ENCODE measurements at places on chromosomes 3 and 15. TPM values are rescaled to one million over a fixed set of nuclear protein-coding genes. Genes with fewer than 3 reads are reported as not detected.

ARPIN gene
- total RNA-seq, result not detected

FES gene
- 55.7 TPM for total RNA-seq

PPP2R3A gene
- total RNA-seq, result not detected

GOLGA8Q gene
- 6.2 TPM for total RNA-seq

PPIB gene
- total RNA-seq, result 308 TPM

KY gene
- not detected for total RNA-seq

GRCh38 chr3:139226731-139227130, 117.1 kb upstream of the MRPS22 start:
- H3K36me3 ChIP-seq, result no peaks in the 10 kb centered on the region
- DNase-seq, result no peak
- H3K27ac ChIP-seq, result no peak overlapping the region
- no peak overlapping the region for H3K4me3 ChIP-seq

GRCh38 chr3:122679085-122679881, 1.4 kb upstream of the PARP14 start:
- DNase-seq, result peak; percentile 92
- peaks cover 33% of the 10 kb centered on the region for H3K36me3 ChIP-seq
- peaks cover 48% of the 10 kb centered on the region for H3K4me1 ChIP-seq
- peak overlapping the region; percentile 96 for H3K4me3 ChIP-seq

DNA sequence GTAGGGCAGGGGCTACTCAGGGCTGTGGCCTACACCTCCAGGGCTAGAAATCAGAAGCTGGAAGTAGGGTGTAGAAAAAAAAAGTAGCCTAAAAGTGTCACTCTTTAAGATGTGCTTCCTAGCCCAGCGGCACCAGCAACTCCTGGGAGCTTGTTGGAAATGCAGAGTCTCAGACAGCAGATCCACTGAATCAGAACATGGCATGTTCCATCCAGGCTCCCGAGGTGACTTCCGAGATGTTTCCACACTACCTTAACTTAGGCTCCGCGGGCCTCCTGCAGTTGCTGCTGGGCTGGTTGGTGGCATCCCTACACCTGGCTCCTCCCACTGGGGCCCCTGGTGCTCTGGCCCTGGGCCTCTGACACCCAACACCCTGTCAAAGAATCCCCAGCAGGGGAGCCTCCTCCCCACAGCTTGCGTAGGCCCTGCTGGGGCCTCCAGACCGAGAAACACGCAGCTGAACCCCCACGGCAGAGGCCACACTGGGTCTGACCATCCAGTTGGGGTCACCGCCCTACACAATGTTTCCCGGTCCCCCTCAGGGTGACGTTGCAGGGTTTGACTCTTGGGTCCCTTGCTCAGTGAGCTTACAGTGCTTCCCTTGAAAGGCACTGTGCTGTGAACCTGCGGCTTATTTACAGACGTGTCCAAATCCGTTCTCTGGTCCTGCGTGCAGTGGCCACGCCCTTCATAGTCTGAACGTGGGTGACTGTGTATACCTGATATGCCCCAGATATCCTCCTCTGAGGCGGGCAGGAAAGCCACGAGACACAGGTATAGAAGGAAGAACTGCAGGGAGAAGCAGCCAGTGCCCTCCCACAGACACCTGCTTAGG, 46.5 kb downstream of the FAM174B start:
- no peak overlapping the region for H3K4me3 ChIP-seq
- H3K27ac ChIP-seq, result no peak overlapping the region
- no peaks in the 10 kb centered on the region for H3K36me3 ChIP-seq

DNA sequence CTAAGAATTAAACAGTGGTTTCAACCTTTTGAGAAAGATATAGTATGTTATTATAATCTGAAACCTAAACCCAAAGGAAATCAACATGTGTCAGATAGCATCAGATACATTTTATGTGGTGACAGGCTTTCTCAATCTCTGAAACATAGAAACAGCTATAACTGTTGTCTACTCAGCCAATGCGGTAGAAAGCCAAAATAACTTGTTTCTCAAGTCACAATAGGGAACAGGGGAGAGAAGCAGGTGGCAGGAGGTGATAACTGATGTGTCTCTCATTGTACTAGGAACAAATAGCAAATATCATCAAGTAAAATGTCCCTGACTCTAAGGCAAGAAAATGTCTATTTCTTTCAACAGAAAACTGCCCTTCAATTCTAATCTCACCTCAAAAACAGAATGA, 38.6 kb downstream of the DENND6A start:
- H3K4me3 ChIP-seq, result no peak overlapping the region
- DNase-seq, result no peak
- H3K36me3 ChIP-seq, result peaks cover 54% of the 10 kb centered on the region
- H3K27ac ChIP-seq, result no peak overlapping the region

- H3K27ac ChIP-seq, result no peak overlapping the region
- DNase-seq, result no peak
- peaks cover 2% of the 10 kb centered on the region for H3K4me1 ChIP-seq
Measured at GRCh38 chr3:72810659-72811434, 37.4 kb downstream of the SHQ1 start.

- H3K27ac ChIP-seq, result no peak overlapping the region
- no peaks in the 10 kb centered on the region for H3K27me3 ChIP-seq
- DNase-seq, result no peak
- no peak overlapping the region for H3K4me3 ChIP-seq
- no peaks in the 10 kb centered on the region for H3K4me1 ChIP-seq
Measured at GRCh38 chr3:35857004-35857403, 217.7 kb downstream of the ARPP21 start.

DNA sequence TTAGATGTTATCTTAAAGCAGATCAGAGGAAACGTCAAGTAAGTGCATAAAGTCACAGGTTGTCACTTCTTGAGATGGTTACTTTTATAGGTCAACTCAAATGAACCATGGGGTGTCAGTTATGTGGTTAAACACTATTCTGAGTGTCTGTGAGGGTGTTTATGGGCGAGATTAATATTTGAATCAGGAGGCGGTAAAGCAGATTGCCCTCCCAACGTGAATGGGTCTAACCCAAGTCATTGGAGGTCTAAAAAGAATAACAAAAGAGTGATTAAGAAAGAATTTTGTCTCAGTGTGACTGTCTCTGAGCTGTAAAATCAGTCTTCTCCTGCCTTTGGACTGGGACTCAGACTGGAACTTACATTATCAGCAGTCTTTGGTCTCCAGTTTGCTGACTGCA, 977.5 kb downstream of the NAALADL2 start:
- H3K36me3 ChIP-seq, result no peaks in the 10 kb centered on the region
- H3K4me1 ChIP-seq, result no peaks in the 10 kb centered on the region
- no peak overlapping the region for H3K4me3 ChIP-seq
- no peak for DNase-seq
- no peak overlapping the region for H3K27ac ChIP-seq

DNA sequence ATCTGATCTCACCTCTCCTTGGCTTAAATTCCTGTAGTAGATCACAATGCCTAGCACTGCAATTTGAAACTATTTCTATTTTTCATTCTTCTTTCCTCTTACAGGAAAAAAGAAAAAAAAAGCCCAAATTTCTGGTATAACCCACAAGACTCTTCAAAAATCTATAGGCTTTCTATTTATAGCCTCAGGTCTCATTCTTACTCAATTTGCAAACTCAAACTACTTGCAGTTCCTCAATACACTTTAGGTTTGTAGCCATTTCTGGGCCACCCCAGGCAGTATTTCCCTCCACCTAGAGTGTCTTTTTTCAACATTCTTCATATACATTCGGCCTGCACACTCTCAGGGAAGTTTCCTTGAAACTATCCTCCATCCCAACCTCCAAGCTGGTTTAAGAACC, 169.0 kb downstream of the TBC1D5 start:
- H3K27me3 ChIP-seq, result no peaks in the 10 kb centered on the region
- DNase-seq, result no peak
- H3K27ac ChIP-seq, result no peak overlapping the region
- H3K4me3 ChIP-seq, result no peak overlapping the region
- H3K36me3 ChIP-seq, result peaks cover 2% of the 10 kb centered on the region
- H3K4me1 ChIP-seq, result peaks cover 13% of the 10 kb centered on the region

DNA sequence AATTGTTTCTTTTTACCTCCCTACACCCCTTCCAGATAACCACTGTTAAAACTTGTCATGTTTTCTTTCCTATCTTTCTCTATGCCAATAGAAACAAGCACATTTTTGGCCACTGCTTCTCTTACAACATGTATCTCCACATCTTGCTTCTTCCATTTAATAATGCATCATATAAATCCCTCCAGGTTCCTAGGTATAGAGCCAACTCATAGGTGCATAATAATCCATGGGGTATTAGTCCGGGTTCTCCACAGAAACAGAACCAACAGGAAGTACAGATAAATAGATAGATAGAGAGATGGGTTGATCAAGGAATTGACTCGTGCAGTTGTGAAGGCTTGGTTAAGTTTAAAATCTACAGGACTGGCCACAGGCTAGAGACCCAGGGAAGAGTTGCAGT, 41.5 kb upstream of the PSMD6 start:
- no peak for DNase-seq
- H3K27ac ChIP-seq, result no peak overlapping the region
- no peaks in the 10 kb centered on the region for H3K4me1 ChIP-seq
- no peaks in the 10 kb centered on the region for H3K36me3 ChIP-seq
- no peak overlapping the region for H3K4me3 ChIP-seq

DNA sequence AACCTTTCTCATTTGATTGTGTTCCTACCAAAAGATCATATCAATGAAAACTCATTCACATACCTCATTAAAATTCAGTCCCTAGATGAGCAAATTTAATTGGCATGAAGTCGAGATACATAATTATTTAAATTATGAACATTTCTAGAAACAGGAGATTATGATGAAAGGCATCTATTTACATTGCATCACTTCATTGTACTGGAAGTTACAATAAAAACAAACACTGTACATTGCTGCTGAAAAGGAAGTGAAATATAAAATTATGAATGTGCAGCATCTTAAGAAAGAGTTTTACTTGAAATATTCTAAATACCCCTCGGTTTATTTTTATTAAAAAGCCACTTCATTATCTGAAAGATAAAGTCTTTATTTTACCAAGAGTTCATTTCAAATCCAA, 163.4 kb upstream of the ZNF385D start:
- no peak for DNase-seq
- H3K4me3 ChIP-seq, result no peak overlapping the region
- H3K4me1 ChIP-seq, result no peaks in the 10 kb centered on the region
- H3K27me3 ChIP-seq, result no peaks in the 10 kb centered on the region

GRCh38 chr15:51103330-51103729, 8.6 kb upstream of the TNFAIP8L3 start:
- H3K4me1 ChIP-seq, result no peaks in the 10 kb centered on the region
- no peaks in the 10 kb centered on the region for H3K36me3 ChIP-seq
- no peak for DNase-seq
- H3K27me3 ChIP-seq, result peaks cover 70% of the 10 kb centered on the region

GRCh38 chr3:11195201-11195600, 40.9 kb downstream of the HRH1 start:
- no peak overlapping the region for H3K4me3 ChIP-seq
- peaks cover 20% of the 10 kb centered on the region for H3K4me1 ChIP-seq
- DNase-seq, result no peak
- no peak overlapping the region for H3K27ac ChIP-seq
- peaks cover 13% of the 10 kb centered on the region for H3K27me3 ChIP-seq
- no peaks in the 10 kb centered on the region for H3K36me3 ChIP-seq

DNA sequence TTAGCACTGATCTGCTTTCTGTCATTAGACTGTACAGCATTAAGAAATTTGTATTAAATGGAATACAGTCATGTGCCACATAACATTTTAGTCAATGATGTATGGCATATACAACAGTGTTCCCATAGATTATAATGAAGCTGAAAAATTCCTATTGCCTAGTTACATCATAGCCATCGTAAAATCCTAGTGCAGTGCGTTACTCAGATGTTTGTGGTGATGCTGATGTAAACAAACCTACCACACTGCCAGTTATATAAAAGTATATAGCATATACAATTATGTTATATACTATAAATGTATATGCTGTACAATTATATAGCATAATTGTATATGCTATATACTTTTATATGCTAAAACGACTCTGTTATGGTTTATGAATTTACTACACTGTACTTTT, 41.7 kb downstream of the APH1B start:
- no peak for DNase-seq
- no peak overlapping the region for H3K27ac ChIP-seq
- H3K4me3 ChIP-seq, result no peak overlapping the region
- H3K4me1 ChIP-seq, result no peaks in the 10 kb centered on the region

DNA sequence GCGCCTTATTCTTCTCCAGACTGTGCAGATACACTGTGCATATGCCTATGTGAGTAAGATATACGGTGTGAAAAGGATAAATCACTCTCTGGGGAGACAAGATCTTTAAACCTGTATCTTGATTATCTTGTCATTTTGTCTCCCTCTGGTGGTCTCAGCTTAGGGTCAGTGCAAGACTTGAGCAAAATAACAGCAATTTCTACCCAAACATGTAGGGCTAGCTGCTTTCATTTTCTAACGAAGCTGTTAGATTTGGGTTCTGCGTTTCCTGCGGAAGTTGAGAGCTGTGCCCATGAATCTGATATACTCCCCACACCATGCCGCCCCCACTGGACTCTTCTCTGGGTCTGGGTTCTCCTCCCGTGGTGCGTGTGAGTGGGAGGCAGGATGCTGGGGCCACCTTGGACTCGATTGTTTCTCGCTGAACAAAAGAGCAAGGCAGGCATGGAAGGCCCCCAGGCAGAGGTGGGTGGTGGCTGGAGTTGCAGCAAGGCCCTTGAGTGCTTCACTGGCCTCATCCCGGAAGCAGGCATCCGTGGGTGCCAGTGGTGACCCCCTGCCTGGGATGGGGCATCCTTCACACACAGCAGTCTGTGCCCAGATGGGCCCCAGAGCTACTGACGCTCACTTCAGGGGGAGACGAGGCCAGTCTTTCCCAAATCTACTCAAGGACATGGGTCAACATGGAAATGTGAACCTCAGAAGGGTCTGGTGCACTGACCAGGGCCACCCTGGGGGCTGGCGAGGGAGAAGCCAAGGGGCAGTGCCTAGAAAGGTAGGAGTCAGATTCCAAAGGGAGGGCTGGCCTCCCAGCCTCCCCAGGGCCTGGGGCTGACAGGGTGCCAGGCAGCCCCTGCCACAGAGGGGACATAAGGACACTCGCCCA, 179.6 kb downstream of the NSMCE3 start:
- peak; percentile 73 for DNase-seq
- H3K27ac ChIP-seq, result peak overlapping the region; percentile 91
- no peaks in the 10 kb centered on the region for H3K27me3 ChIP-seq
- peaks cover 27% of the 10 kb centered on the region for H3K4me1 ChIP-seq
- H3K36me3 ChIP-seq, result peaks cover 1% of the 10 kb centered on the region
- peak overlapping the region; percentile 68 for H3K4me3 ChIP-seq

Measured in activated CD8-positive, alpha-beta memory T cell treated with anti-CD3 and anti-CD28 coated beads, Interleukin-2, amount 10 ng/mL, durations not matched to agents 7 days and 5 days (primary cell).